Cardiac septum (tissue), 1 donor: ENCODE measurements at places on chromosomes 16 and 17. TPM values are rescaled to one million over a fixed set of nuclear protein-coding genes. Genes with fewer than 3 reads are reported as not detected.

The PKMYT1 gene
- 1.8 TPM for total RNA-seq

The BAIAP3 gene
- 3.8 TPM for total RNA-seq

The SLC38A7 gene
- total RNA-seq, result 26.9 TPM

The C17orf107 gene
- total RNA-seq, result 0.46 TPM
